ENCODE measurements at places on chromosomes 12 and 14.

GRCh38 chr14:92631098-92631497 lies 117.3 kb downstream of the LGMN start:
- no peak for DNase-seq

GRCh38 chr12:109725321-109726105 lies 11.9 kb downstream of the FAM222A start:
- no peak for DNase-seq

- no peak for DNase-seq
These were observed 604 bp downstream of the GALNT4 start for GRCh38 chr12:89523843-89524540.

GRCh38 chr12:19553175-19553574 lies 113.9 kb downstream of the AEBP2 start:
- DNase-seq, result no peak

GRCh38 chr12:92482599-92482998 lies 220.2 kb upstream of the PLEKHG7 start:
- no peak for DNase-seq

DNA sequence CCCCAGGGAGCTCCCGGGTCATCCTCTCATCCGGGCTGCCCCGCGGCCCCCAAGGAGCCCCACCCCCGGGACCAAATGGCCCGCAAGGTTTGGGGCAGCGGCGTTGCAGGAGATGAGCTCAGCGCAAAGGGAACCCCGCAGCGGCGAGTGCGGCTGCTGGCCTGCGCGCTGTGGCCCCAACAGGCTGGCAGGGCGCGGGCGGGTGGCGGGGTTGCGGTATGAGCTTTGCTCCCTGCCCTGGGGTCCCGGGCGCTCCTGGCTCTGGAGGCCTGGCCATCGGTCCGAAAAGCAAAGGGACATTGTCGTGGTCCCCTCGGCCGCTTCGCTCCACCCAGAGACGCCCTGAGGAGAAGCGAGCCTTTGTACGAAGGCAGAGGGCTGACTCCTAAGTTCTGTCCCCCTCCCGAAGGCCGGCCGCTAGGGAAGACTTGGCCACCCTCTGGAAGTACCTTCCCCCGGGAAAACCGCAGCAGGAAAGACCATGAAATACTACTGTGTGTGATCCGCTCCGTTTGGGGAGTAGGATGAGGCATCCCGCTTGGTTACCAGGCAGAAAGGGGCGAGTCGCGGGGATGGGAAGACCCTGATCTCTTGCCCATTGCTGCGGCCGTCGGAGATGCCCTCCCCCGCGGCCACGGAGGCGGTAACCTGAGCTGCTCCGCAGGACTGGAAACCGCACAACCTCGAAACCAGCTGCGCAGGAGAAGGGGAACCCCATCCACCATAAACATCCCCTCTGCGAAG lies 620 bp upstream of the NID2 start:
- peak; percentile 67 for DNase-seq

DNA sequence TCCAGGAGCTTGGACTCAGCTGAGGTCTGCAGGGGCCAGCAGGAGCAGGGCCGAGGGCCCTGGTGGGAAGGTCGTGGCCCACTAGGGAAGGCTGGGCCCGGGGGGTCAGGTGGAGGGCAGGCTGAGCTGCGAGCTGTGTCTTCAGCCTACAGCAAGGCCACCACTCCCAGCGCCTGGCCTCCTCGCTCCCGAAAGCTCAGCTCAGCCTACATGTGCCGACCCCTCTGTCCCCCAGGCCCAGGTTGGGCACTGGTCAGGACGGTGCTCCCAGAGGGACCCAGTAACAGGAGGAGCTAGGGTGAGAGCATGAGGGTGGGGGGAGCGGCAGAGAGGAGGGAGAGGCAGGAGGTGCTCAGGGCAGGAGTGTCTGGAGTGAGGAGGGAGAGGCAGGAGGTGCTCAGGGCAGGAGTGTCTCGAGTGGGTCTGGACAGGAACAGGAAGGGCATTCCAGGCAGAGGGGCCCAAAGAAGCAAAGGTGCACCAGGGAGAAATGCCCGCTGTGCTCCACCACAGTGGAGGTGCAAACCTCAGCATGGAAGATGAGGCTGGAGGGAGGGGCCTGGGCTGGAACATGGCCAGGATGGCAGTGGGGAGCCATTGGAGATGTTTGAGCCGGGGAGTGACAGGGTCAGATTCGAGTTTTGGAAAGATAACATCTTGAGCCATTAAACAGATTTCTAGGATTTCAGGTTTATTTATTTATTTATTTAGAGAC lies 29.1 kb upstream of the GPR132 start:
- DNase-seq, result peak; percentile 44

- DNase-seq, result no peak
These were observed 32.6 kb downstream of the MLXIP start for GRCh38 chr12:122111089-122111641.

DNA sequence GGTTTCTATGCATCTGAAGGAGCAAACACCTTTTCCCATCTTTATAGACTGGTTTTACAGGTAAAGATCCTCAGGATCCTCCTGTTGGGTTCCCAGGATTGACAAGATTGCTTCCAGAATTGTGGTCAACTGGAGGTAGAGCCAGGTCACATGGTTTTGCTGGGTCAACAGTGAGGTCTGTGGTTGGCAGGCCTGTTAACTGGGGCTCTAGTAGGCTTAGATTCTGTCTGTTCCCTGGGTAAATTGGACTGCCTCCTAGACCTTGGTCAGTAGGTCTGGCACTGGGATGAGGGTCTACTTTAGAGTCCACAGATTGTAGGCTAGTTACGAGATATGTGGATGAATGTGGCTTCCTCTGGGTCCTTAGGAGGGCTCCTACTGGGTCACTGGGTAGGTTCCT lies 3.5 kb upstream of the PZP start:
- DNase-seq, result no peak

- no peak for DNase-seq
These were observed 62.0 kb downstream of the SLC25A47 start for GRCh38 chr14:100384819-100385813.

DNA sequence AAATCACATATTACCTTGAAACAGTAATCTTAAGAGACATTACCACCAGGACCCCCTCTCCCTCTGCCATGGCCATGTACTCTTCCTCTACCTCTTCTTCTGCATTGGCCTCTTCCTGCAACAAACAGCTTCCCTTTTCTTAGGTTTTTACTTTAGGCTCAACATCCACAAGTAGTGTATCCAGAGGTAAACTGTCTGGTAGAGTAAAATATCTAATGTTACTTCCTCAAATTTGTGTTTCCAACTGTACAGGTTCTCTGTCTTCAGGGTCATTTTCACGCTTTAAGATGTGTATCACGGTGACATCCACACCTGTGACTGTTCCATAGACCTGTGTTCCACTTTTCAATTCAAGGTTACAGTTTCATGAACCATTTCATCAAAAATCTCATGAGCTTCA lies 13.4 kb downstream of the CDK17 start:
- DNase-seq, result no peak

- DNase-seq, result no peak
These were observed 831.5 kb upstream of the TMEM132C start for GRCh38 chr12:127435439-127435838.

- no peak for DNase-seq
These were observed 141.1 kb downstream of the SLC41A2 start for GRCh38 chr12:104816845-104817503.

GRCh38 chr12:118374909-118375308 lies 1.4 kb upstream of the SUDS3 start:
- no peak for DNase-seq

GRCh38 chr14:75081660-75082229 lies 12.3 kb downstream of the ZC2HC1C start:
- DNase-seq, result no peak

DNA sequence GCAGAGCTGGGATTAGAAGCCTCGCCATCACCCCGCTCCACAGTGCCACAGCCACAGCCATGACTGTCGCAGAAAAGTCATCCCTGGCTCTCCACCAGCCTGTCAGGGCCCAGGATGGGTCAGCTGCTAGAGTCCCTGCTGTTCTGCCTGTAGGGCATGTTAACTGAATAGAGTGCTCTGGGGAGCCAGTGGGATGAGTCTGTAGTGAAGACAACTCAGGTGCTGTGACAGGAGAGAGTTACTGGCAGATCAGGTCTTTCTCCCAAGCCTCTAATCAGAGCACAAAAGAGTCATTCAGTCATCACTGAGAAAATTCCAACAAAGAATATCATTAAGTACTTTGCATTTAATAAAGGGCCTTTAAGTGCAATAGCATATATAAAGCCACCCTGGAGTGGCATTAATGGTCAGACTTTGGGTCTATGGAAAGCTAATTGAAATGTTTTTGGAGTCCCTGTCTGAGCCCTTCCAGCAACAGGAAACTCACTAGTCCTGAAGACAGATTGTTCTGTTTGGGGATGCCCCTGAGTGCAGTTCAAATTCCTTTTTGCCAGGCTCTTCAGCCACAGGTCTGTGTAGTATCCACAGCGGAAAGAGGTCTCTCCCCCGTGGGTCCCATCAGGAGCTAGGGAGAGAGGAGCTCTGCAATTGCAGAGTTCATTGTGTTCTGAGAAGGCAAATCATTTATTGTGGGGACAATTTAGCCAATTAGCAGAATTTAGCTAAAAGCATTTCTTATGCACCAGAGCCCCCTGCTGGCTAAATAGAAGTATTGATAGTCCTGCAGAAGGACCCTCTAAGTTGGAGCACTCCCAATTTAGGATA lies 45.2 kb upstream of the C14orf132 start:
- no peak for DNase-seq

DNA sequence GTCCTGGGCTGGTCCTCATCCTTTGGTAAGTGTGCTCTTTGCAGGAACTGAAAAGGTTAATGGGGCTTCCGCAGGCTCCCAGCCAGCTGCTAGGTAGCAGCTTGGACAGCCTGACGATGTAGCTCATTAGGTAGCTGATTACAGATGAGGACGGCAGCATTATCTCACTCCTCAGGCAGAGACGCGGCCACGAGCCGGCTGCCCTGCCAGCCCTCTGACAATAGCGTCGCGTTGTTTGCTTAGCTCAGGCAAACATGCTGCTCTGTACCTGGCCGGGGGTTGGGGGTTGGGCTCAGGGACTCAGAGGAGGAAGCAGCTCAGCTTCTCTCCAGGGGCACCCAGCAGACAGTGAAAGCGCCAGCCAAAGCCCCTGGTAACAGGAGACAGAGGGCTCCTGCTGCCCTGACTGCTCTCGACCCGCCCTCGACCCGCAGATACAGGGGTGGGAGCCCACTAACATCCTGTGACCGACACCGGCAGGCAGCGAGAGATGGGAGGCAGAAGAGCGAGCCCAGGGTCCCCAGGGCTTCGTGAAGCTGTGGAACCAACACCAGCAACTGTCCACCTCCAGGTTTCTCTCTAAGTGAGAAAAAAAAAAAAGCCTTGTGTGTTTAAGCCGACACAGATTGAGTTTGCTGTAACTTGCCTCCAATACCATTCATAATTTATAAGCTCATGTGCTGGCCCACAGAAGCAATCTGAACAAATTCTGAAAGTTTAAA lies 53.4 kb upstream of the DLK1 start:
- no peak for DNase-seq

GRCh38 chr12:46174919-46175318 lies 93.9 kb downstream of the SLC38A1 start:
- no peak for DNase-seq

- peak; percentile 37 for DNase-seq
These were observed 826 bp upstream of the CACNA1C start for GRCh38 chr12:2051700-2052621.
